ENCODE measurements at places on chromosomes 7 and 10.

GRCh38 chr7:112202816-112203215, 3.4 kb downstream of the DOCK4 start:
- peak; percentile 15 for DNase-seq

GRCh38 chr10:15489431-15489830, 118.3 kb upstream of the FAM171A1 start:
- no peak for DNase-seq

DNA sequence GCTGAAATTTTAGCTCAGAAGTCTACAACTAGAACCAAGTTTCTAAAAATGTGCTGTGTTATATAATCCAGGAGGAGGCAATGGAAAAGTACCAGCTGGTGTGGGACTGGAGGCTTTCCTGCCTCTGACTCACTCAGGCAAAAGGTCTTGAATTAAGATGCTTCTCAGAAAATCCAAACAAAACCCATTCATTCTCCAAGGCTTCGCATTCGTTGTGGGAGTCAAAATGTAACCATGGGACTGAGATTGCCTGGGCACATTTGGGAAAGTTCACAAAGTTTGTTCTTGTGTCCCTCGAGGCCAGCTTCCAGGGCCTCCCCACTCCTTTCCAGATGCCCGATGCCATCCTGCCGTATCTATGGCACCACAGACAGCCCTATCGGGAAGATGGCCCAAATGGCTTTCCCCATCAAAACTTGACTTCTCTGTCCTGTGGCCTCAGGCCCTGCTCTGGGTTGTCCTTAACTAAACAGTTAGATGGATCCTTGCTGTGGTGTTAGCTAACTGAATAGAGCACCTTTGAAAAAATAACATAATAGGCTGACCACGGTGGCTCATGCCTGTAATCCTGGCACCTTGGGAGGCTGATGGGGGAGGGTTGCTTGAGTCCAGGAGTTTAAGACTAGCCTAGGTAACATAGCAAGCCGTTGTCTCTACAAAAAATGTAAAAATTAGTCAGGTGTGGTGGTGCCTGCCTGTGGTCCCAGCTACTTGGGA, 180.5 kb downstream of the PFKFB3 start:
- DNase-seq, result no peak

- DNase-seq, result no peak
Measured at GRCh38 chr10:21238717-21239116, 286.8 kb downstream of the SKIDA1 start.

GRCh38 chr10:24695452-24695851, 28.2 kb downstream of the ARHGAP21 start:
- no peak for DNase-seq

DNA sequence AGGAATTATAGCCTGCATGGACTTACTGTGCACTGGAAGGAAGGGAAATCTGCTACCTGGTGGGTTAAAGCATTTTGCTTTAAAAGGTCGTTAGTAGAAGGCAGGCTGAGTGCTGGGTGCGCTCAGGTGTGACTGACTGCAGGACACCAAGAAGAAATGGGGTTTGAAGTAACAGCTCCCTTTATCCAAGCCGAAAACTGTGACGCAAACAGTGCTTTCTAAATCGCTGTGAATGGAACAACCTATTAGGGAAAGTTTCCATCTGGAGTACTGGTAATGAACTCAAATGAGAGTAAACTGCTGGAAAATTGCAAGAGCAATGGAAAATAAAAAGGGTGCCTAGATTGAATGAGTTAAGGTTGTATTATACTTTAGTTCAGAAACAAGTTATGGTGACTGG, 95.3 kb downstream of the CNNM2 start:
- DNase-seq, result no peak

DNA sequence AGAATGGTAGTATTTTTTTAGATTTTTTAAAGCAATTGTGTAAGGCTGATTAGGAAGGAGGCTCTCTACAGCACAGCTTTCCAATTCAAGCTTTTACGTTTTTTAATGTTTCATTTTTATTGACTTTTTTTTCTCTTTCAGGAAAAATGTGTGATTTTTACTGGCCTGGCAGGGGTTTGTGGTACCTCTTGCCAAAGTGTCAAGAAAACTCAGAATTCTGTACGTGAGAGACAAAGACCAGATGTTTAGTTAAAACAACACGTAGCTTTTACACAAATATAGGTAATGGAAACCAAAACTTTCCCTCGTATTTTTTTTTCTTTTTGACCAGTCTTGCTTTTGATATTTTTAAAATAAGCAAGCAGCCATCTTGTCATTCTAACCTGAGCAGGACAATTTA, 6.0 kb upstream of the NPVF start:
- no peak for DNase-seq

- DNase-seq, result no peak
Measured at GRCh38 chr7:55326081-55326835, 38.9 kb upstream of the LANCL2 start.

DNA sequence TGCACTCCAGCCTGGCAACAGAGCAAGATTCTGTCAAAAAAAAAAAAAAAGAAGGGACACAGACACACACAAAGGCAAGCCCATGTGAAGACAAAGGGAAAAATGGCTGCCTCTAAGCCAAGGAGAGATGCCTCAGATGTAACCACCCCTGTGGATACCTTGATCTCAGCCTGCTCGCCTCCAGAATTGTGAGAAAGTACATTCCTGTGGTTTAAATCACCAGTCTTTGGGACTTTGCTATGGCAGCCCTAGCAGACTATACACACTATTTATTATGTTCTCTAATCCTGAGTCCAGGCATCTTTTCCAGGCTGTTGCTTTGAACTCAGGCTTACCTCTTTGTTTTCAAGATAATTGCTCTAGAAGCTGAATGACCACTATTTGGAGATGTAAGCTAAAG, 494.3 kb downstream of the GALNT17 start:
- DNase-seq, result no peak

DNA sequence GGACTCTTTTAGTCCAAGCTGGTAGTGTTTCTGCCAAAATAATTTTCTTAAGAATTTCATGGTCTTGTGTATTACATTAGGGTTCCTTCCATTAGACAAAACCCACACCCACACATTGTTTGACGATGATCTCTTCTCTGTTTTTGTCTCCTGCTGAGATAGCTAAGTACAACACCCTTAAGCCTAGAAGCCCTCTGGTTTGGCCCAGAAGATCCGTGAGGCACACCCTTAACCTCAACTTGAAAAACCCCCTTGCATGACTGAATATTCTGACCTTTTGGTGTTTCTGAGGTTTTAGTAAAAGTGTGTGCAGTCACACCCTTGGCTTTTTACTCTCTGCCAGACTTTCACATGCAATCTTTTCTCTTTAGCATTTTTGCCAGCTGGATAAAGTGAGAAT, 29.3 kb upstream of the ERCC6 start:
- no peak for DNase-seq

- DNase-seq, result no peak
Measured at GRCh38 chr7:139896831-139897230, 67.8 kb downstream of the TBXAS1 start.

GRCh38 chr7:22173685-22174573, 183.0 kb downstream of the RAPGEF5 start:
- no peak for DNase-seq

GRCh38 chr10:19250546-19250945, 201.9 kb downstream of the MALRD1 start:
- DNase-seq, result no peak

DNA sequence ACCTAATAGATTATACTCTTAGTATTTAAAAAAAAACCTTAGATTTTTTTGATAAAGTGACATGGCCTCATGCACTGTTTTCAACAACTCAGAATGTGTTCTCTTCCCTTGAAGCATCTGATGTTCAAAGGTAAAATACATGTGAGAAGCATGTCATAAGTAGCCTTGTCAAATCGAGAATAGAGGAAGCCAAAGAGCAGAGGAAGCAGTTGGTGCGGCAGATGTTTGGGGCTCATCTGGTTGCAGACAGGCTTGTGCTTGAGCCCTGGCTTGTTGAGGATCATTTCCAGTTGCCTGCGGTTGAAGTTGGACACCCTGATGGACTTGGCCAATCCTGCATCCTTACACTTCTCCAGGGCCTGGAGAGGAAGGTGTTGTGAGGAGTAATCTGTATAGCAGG, 59.2 kb downstream of the AKR1E2 start:
- DNase-seq, result no peak

DNA sequence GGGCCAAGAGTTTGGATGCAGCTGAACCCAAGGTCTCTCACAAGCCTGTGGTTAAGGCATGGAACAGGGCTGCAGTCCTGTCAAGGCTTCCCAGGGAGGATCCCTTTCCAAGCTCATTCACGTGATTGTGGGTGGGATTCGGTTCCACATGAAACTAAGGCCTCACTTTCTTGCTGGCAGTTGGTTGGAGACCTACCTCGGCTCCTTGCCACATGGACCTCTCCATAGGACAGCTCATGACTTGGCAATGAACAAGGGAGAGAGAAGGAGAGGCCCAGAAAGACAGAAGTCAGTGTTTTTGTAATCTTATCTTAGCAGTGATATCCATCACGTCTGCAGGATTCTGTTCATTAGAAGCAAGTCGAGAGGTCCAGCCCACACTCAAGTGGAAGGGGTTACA, 583.8 kb downstream of the LRMDA start:
- DNase-seq, result no peak

DNA sequence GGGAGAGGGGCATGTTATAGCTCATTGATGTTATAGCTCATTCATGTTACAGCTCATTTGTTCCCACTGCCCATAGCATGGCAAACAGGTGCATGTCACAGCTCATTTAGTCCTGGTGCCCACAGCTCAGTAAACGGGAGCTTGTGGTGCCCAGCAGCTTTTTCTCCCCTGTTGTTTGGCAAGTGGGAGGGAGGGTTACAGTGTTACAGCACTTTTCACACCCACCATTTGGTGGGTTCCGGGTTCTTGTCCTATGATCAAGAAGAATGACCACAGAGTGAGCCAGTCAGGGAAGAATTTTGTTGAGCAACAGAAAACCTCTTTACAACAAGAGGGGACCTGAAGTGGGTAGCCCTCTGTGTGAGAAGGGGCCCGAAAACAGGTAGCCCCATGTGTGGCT, 162.8 kb upstream of the CSTF2T start:
- no peak for DNase-seq

DNA sequence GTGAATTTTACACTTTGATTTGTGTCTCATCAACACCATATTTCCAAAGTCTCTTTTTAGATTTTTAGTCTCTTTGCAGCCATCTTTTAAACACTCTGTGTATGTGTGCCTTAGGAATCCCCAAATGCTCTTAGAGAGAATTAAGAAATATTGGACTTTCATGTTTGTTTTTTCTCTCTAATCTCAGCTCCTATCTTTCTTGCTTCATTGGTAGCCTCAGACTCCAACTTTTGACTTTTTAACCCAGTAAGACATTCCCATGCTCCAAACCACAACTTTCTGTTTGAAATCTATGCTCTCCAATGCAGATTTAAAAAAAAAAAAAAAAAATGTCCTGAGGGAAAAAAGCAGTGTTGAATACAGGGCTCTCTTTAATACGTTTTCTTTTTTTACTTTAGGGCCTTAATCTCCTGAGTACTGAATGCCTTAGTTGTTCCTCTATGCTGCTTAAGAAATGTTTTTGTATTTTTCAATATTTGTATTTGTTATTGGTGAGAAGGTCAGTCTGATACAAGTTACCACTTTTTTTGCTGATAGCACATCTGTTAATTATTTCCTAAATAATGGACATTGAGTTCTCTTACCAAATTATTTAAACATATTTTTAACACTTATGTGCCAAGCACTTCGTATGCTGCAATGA, 489.9 kb downstream of the NXPH1 start:
- no peak for DNase-seq

- DNase-seq, result no peak
Measured at GRCh38 chr7:134741907-134742635, 37.4 kb upstream of the CALD1 start.

DNA sequence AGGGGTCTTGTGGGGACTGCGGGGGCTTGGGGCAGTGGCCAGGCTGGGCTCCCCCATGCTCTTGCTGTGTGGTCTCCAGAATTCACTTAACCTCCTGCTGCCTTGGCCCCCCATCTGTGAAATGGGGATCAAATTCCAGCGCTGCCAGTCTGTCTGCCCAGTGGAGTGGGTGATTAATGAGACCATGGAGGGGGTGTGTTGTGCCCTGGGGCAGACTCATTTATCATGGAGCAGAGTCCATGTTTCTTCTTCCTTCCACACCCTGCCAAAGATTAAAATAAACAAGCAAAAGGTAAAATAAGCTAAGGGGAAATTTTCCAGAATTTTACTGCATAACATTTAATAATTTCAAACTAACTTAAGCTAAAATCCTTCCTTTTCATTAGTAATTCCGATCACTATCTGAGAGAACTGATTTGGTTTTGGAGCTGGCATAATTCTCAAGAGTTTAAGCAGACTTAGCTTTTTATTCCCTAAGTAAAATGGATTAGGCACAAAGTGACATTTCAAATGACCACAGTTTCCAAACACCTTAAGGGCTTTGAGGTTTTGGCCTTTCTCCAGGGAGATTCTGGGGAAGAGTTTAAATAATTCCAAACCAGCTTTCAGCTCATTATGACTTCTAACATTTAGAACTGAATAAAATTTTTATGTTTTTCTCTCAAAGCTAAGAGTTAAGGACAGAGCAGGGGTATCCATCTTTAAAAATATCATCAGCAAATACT, 211.9 kb downstream of the CXCL12 start:
- no peak for DNase-seq

GRCh38 chr7:2633538-2634266, 1.9 kb downstream of the TTYH3 start:
- peak; percentile 43 for DNase-seq

GRCh38 chr10:105968666-105969065, 1195.8 kb downstream of the SORCS1 start:
- no peak for DNase-seq

GRCh38 chr7:137681657-137682562, 164.9 kb downstream of the DGKI start:
- DNase-seq, result no peak

- peak; percentile 74 for DNase-seq
Measured at GRCh38 chr10:101041252-101041761, 10.3 kb downstream of the SFXN3 start.

DNA sequence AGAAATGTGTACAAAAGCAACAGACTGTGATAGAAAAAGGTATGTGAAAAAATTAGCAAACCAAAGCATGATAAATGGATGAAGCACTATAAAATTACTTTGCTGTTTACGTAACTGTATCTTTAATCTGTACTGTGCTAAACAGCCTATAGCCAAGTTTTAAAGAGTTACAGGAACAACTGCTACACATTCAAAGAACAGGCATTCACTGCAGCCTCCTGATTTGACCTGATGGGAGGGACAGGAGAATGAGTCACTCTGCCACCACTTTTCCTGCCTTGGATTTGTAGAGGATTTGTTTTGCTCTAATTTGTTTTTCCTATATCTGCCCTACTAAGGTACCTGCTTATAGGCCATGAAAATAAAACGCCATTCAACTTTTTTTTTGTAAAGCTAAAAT, 116.1 kb downstream of the FANK1 start:
- no peak for DNase-seq

DNA sequence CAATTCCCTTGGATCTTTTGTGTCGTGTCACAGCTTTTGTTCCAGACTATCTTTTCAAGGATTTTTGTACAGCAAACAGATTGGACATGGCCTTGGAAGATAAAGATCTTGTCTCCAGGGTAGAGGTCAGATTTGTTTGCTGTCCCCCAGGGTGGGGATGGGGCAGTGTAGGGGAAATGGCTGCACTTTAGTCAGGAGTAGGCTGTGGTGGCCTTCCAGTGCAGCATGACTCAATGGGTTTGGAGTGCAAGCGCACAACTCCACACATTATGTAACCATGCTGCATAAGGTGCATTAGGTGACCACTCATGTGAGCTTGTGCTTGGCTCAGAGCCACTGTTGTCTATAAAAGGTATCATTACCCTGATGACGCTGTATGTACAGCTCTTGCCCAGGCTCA, 23.9 kb upstream of the ADAMTS14 start:
- DNase-seq, result no peak

- no peak for DNase-seq
Measured at GRCh38 chr7:135808206-135808605, 59.6 kb upstream of the FAM180A start.

GRCh38 chr7:133197972-133198544, 54.8 kb upstream of the EXOC4 start:
- DNase-seq, result no peak
